Stimulated activated CD4-positive, alpha-beta T cell treated with anti-CD3 and anti-CD28 coated beads, Interleukin-1b, Interleukin-23, amount 100 ng/mL, for 1 hour (primary cell): ENCODE measurements at places on chromosomes 7 and 10.

- no peak for DNase-seq
Observed at GRCh38 chr10:23432166-23432565, 6.7 kb upstream of the OTUD1 start.

- no peak for DNase-seq
Observed at GRCh38 chr10:20892011-20892585, 5.0 kb downstream of the NEBL start.

- no peak for DNase-seq
Observed at GRCh38 chr10:126157189-126157588, 231.1 kb downstream of the ADAM12 start.

- no peak for DNase-seq
Observed at GRCh38 chr10:120998251-120998650, 147.1 kb downstream of the WDR11 start.

DNA sequence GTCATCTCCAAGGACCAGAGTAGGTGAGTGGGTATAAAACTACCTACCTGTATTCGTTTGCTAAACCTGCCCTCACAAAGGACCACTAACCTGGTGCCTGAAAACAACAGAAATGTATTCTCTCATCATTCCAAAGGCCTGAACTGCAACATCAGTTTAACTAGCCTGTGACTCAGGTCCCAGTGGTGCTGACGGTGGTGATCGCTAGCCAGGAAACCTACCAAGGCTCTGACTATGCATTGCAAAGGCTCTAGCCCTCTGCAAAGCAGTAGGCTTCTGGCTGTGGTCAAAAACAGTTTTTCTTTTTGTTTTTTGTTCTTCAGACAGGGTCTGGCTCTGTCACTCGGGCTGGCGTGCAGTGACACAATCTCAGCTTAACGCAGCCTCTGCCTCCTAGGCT lies 107.5 kb downstream of the NPTX2 start:
- no peak for DNase-seq

GRCh38 chr10:14173706-14174594 lies 156.8 kb downstream of the FRMD4A start:
- no peak for DNase-seq

GRCh38 chr10:67618116-67618515 lies 77.9 kb downstream of the CTNNA3 start:
- DNase-seq = no peak

GRCh38 chr7:102914585-102914984 lies 1.8 kb downstream of the LRRC17 start:
- DNase-seq = no peak
